ENCODE measurements at places on chromosomes 7 and 10. TPM values are rescaled to one million over a fixed set of nuclear protein-coding genes. Genes with fewer than 3 reads are reported as not detected.

DNA sequence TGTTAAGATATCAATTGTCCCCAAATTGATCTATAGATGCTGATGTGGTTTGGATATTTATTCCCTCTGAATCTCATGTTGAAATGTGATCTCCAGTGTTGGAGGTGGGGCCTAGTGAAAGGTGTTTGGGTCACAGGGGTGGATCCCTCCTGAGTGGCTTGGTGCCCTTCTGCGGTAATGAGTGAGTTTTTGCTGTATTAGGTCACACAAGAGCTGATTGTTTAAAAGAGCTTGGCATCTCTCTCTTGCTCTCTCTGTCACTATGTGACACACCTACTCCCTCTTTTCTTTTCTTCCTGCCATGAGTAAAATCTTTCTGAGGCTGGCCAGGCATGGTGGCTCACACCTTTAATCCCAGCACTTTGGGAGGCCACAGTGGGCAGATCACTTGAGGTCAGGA lies 98.2 kb upstream of the KAT6B start:
- no peaks in the 10 kb centered on the region for H3K27me3 ChIP-seq
- DNase-seq = no peak
- H3K27ac ChIP-seq = no peak overlapping the region
- no peaks in the 10 kb centered on the region for H3K36me3 ChIP-seq

- no peak for DNase-seq
- no peak overlapping the region for H3K4me3 ChIP-seq
- no peaks in the 10 kb centered on the region for H3K36me3 ChIP-seq
Measured at GRCh38 chr7:37259319-37259821, 189.3 kb downstream of the ELMO1 start.

GRCh38 chr7:84998665-84999064 lies 188.2 kb downstream of the SEMA3D start:
- H3K27me3 ChIP-seq = no peaks in the 10 kb centered on the region
- H3K36me3 ChIP-seq = no peaks in the 10 kb centered on the region
- DNase-seq = no peak

Gene SPRN
- total RNA-seq = 0.15 TPM

Gene SERPINE1
- total RNA-seq = 4.7 TPM

GRCh38 chr10:127142136-127142535 lies 54.3 kb downstream of the INSYN2A start:
- no peak overlapping the region for H3K27ac ChIP-seq
- no peak overlapping the region for H3K4me3 ChIP-seq
- no peaks in the 10 kb centered on the region for H3K36me3 ChIP-seq
- peak; percentile 44 for DNase-seq
- H3K4me1 ChIP-seq = peaks cover 4% of the 10 kb centered on the region
- H3K27me3 ChIP-seq = no peaks in the 10 kb centered on the region

Gene ADARB2
- not detected for total RNA-seq

DNA sequence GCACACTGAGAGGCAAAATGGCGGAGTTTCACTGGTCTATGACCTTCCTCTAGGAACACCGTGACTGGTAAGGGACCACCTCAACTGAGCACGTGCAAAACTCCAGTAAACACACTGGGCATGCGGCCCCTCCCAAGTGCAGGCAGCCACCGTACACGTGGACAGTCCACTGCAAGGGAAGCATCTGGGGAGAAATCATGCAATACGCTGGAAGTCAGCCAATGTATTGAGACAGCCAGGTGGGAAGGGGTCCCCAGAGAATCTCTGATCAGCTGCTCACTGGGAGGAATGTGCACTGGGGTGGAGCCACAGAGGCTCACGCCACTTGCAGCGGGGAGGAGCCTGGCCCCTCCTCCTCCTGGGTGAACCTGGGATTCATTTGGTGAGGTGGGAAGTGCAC lies 49.3 kb downstream of the CFAP46 start:
- peaks cover 13% of the 10 kb centered on the region for H3K4me1 ChIP-seq
- peak overlapping the region; percentile 90 for H3K27ac ChIP-seq
- H3K36me3 ChIP-seq = no peaks in the 10 kb centered on the region

Gene CYP26A1
- not detected for total RNA-seq

All from thyroid gland (tissue), 4 donors.